ENCODE measurements at places on chromosomes 5 and 9.

- DNase-seq = no peak
Measured at GRCh38 chr9:75001719-75002421, 26.2 kb downstream of the CARNMT1 start.

DNA sequence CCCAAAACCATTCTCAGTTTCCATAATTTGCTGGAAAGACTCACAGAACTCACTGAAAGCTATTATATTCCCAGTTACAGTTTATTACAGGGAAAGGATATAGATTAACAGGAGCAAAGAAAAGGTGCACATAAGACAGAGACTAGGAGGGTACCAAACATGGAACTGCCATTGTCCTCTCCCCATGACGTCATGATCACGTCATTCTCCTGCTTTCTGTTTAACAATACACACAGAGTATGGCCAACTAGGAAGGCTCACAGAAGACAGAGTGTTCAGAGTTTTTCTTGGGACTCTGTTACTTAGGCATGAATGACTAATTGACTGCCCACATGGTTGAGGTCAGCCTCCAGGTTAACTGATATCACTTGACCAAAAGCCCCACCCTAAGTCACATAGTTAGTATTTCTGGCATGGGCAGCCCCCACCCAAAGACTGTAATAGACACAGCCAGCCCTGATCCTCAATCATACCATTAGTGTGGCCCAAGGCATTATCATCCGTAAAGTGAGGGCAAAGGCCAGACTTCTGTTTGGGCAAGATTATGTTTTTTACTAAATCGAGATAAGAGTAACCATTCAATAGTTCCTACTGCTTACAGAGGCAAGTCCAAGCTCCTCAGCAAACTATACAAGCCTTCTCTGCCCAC lies 353.5 kb upstream of the POU5F2 start:
- no peak for DNase-seq

DNA sequence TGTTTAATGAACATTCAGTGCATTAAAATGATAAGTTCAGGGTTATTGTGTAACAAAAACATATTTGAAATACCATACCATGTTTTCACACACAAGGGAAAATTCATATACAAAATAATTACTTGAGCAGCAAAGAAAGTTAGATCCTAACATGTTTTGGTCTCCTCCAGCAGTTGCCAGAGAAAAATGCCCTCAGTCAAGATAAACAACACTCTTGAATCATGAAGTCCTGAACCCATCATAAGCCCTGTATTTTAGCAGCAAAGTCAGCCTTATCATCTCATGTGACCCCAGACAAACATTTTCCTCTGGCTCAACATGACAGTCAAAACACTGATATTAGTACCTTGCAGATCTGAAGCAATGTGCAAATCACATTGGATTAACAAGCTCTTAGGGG lies 1541.1 kb upstream of the WWC1 start:
- DNase-seq = no peak

GRCh38 chr9:131469951-131470350 lies 32.8 kb upstream of the POMT1 start:
- DNase-seq = no peak

GRCh38 chr9:107438211-107439031 lies 51.1 kb downstream of the KLF4 start:
- no peak for DNase-seq

GRCh38 chr9:115285836-115286235 lies 167.9 kb upstream of the TNC start:
- DNase-seq = no peak

GRCh38 chr5:53730943-53731342 lies 170.5 kb downstream of the NDUFS4 start:
- DNase-seq = no peak

GRCh38 chr5:164119806-164120447 lies 614.5 kb downstream of the MAT2B start:
- no peak for DNase-seq

GRCh38 chr5:62206150-62206829 lies 99.7 kb upstream of the KIF2A start:
- DNase-seq = no peak

DNA sequence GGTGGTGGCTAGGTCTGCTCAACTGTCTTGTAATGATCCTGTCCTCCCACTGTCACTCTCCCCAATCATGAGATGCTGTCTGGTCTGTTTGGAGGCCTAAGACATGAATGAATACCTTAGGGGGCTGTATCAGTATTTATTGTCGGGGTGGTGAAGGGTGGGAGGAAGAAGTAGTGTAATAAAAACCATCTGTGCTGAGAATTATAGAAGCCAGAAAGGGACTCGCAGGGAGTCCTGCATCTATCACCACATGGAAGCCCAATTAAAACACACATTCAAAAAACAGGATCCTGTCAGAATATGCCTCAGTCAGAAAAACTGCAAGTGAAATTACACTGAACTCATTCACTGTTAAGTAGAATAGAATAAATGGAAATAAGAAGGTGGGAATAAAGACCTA lies 1134.3 kb upstream of the C9orf72 start:
- DNase-seq = no peak

DNA sequence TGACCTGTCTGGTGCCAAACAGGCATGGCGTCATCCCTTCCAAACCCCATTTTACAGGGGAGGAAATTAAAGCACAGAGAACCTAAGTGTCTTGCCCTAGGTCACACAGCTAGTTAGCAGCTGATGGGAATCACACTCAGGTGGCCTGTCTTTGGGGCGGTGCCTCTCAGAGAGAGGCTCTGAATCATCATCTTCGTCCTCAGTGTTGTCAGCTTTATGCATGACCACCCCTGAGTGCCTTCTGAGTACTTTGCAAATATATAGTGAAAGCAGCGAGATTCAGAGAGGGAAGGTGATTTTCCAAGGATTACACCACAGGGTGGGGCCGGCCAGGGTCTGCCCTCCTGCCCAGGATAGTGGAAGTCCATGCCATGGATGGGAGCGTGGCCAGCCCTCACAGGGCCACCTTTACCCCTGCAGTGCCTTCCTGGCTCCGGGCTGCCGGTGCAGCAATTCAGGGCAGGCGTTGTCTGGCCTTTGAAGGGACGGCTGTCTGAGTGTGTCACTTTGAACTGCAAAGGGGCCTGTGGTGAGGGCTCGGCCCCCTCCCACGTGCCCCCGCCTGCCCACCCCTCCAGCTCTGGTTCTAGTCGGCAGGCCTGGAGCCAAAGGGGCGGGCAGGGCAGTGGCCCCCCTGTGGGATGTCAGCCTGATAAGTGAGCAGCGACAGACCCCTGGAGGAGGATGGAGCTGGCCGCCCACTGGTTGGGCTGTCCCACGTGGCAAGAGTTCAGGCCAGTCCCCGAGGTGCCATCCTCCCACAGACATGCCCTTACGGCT lies 16.9 kb downstream of the LMX1B start:
- no peak for DNase-seq

GRCh38 chr9:105694190-105694847 lies at the start of gene TMEM38B:
Gene TMEM38B, plus strand, starts transcription at chr9:105694541. Its CDS starts 120 bp downstream, at chr9:105694661.
- DNase-seq = peak; percentile 68

- no peak for DNase-seq
Measured at GRCh38 chr5:127960270-127960691, 123.3 kb upstream of the SLC12A2 start.

DNA sequence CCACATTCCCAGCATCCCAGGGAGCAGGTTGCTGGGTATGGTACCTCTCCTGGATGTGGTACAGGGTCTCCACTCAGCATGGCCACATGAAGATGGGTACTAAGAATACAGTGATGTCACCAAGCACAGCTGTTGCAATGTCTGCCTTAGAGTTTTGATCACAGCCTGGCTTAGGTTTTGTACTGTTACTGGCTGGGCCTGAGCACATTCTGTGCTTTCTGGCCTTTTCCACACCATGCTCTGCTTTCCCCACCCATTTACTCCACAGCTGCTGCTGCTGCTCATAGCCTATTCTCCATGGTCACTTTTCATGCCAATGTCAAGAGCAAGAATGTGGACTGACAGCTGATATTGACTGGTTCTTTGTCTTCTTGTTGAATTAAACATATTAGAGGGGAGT lies 481.9 kb downstream of the ARHGEF28 start:
- DNase-seq = no peak

- DNase-seq = no peak
Measured at GRCh38 chr9:127808347-127809001, 5.8 kb downstream of the FPGS start.

DNA sequence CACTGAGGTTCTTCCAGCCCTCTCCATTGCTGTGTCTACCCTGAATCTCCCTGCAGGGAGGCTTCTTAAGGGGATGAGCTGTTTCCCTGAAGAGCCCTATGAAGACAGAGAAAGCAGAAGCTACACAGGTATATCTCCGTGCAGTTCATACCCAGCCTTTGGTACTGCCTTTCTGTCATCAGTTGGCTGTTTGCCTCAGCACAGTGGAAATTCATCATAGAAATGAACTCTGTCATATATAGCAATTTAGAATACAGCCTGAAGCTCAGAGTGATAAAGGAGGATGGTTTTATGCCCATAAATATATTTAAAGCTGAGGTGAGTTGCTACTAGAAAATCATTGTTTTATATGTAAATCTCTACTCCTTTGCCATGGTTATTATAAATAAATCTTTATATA lies 42.6 kb upstream of the KCNN2 start:
- no peak for DNase-seq

- DNase-seq = no peak
Measured at GRCh38 chr9:125133403-125134329, 9.7 kb downstream of the SCAI start.

DNA sequence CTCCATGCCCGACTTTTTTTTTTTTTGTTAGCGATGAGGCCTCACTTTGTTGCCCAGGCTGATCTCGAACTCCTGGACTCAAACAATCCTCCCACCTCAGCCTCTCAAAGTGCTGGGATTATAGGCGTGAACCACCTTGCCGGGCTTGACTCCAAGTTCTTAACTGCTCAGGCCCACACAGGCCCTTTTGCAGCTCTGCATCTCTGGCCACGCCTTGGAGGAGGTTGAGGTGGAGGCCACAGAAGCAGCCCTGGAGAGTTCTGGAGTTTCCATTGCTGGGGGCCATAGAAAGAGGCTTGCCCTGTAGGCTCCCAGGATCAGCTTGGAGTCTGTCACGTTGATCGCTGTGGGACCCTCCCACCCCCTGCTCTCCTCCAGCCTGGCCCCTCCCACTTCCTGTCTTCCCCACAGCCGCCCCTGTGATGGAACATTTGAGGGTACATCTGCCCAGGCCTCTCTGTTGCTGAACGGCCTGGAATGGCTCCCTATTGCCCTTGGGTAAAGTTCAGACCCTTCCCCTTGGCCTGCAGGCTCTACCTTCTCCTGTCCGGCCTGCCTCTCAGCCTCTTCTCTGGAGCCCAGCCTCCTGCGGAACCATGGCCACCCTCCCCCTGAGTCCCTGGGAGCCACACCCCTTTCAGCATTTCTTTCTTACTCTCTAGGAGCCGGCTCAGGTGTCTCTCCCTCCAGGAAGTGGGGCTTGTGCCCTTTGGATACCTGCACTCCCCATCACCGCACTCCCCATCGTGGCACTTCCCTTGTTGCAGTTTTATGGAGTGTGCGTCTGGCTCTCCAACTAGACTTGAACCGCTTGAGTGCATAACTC lies 30.4 kb upstream of the IER5L start:
- peak; percentile 45 for DNase-seq

DNA sequence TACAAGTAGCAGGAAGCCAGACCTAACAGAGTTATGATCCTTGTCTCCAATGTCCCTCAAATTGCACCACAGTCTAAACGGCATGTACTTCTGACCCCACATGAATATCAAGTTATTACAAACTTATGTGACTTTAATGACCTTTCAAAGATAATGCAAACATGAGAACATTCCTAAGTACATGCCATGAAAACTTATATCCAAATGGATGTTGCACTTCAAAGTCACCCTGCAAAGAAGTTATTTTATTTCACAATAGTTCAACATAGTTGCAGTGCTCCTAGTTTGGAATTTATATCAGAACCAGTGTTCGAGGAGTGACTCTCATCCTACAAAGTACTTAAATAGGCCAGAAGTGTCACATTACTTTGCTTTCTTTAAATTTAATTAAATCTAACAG lies 41.2 kb upstream of the ITGA1 start:
- no peak for DNase-seq

- no peak for DNase-seq
Measured at GRCh38 chr9:7405924-7406604, 393.5 kb downstream of the DMAC1 start.

GRCh38 chr9:134593286-134594077 lies 48.1 kb upstream of the COL5A1 start:
- DNase-seq = no peak

- DNase-seq = no peak
Measured at GRCh38 chr5:61625137-61625561, 293.1 kb downstream of the ZSWIM6 start.

- no peak for DNase-seq
Measured at GRCh38 chr9:94980947-94981722, 254.6 kb downstream of the AOPEP start.

- no peak for DNase-seq
Measured at GRCh38 chr9:126604059-126605055, 9.4 kb upstream of the LMX1B start.

DNA sequence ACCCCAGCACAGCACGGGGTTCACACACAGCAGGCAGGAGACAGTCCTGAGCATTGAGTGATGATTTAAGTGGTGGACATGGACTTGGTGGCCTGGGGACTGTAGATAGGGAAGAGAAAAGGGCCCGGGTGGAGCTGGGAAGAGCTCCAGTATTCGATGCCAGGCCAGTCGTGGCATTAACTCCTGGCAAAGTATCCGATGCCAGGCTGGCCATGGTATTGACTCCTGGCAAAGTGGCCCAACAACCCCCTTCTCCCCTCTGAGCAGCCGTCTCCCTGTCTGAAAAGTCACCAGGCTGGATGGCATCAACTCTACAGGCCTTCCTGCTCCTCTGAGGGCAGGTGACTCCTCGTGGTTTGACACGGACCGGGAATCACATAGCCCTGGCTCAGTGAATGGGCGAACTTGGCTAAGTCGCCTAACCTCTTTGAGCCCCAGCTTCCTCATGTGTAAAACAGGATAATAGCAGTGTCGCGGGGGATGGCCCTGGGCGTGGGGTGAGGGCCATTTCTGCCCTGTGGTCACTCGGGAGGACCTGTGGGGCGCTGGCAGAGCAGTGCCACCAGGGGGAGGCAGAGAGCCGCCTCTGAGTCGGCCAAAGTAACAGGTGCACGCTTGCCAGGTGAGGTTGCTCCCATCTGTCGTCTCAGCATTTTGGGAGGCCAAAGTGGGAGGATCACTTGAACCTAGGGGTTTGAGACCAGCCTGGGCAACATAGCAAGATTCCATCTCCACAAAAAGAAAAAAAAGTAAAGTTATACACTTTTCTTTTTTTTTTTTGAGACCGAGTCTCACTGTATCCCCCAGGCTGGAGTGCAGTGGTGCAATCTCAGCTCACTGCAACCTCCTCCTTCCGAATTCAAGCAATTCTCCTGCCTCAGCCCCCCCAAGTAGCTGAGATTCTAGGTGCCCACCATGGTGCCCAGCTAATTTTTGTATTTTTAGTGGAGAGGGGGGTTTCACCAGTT lies 5.7 kb upstream of the SEC16A start:
- DNase-seq = peak; percentile 74

GRCh38 chr5:164296603-164297080 lies 791.2 kb downstream of the MAT2B start:
- no peak for DNase-seq
